ENCODE measurements at places on chromosomes 13 and 19.

GRCh38 chr19:1613146-1613545 lies 7.9 kb upstream of the UQCR11 start:
- DNase-seq = no peak

GRCh38 chr13:79281339-79281747 lies 124.7 kb downstream of the RBM26 start:
- DNase-seq = no peak

DNA sequence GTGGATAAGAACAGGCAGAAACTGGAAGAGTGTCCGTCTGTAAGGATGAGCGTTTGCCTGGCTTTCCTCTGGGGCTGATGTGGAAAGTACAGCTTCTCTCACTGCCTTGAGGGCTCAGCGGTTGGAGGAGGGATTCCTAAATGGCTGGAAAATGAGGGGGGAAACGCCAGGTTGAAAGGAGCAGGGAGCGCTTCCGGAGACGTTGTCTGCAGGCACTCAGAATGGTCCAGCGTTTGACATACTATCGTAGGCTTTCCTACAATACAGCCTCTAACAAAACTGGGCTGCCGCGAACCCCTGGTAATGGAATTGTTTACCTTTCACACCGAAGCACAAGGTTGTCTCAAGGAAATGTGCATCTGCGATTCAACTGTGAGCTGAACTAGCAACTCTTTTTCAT lies 39.9 kb downstream of the MRPL57 start:
- DNase-seq = no peak

DNA sequence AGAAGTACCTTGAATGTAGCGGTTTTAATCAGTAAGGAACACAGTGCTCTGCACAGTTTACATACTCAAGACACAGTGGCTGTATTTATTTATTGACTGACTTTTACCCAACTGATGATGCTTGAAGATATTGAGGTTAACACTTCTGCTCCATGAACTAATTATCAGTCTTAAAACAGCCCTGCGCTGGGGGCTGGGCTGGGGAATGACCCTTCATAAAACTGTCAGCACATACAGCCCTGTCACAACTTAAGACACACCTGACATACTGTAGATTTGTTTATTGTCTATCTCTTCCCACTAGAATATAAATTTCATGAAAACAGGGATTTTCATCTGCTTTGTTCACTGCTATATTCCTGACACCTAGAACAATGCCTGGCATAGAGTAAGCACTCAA lies 10.8 kb downstream of the NEK5 start:
- DNase-seq = no peak

GRCh38 chr19:51323481-51324166 lies 12.2 kb downstream of the IGLON5 start:
- no peak for DNase-seq

DNA sequence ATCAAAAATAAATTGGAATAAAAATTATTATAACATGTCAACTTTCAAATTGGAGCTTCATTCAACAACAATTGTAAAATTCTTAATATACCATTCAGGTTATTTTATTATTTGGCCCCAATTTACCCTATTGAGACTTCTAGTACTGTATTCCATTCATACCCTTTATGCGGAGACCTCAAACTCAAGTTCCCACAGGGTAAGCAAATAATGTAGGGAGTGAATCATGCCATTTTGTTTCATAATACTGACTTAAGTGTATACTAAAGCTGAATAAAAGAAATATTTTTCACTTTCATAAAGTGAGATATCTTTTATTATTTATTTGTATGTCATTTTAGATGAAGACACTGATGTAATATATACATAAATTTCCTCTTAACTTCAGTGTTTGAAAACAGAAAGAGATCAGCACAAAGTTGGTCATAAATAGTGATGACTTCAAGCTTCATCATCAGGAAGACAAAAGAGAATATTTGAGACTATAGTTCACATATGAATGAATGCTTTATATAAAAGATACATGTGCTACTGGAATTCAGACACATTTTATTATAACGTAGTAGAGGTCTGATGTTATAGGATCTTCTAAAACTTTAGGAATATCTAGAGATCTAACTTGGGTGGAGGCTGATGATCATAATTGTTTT lies 894.4 kb upstream of the PCDH9 start:
- no peak for DNase-seq

GRCh38 chr13:106700439-106700838 lies 132.5 kb upstream of the ARGLU1 start:
- no peak for DNase-seq

DNA sequence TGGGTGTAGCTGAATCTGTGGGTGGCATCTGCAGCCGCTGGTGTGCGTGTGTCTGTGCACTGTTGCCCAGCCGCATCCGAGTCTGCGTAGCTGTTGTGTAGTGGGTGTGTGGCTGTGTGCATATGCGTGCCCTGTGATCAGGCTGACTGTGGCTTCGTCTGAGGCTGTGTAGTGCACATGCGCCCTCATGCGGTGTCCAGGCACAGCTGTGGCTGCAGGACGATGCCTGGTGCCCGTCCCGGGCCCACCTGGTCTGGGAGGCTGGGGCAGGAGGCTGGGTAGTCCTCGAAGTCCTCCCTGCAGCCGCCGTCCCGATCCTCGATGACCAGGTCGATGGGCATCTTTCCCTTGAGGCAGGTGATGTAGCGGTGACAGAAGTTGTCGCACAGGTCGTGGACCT lies 4.9 kb downstream of the MEIS3 start:
- no peak for DNase-seq

- no peak for DNase-seq
These were observed 17.4 kb downstream of the ZNF331 start for GRCh38 chr19:53555352-53555751.

DNA sequence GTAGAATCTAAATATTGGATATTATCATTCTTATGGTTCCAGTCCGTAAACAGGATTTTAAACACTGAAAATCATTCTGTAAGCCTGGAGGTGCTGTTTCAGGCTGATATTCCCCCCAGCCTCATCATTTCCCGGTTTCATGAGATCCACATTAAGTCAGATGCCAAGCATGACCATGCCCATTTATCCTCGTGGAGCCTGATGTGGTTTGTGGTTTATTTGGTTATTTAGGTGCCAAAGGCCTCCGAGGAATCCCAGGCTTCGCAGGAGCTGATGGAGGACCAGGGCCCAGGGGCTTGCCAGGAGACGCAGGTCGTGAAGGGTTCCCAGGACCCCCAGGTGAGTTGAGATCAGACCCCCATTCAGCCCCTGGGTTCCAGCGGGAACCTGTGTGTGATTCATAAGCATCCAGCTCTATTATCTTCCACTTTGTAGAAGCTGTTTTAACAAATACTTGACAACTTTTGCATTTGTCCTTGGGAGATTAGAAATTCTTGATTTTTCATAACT lies 92.5 kb downstream of the RAB20 start:
- DNase-seq = no peak

Data from right renal pelvis (tissue), 4 donors.